Stimulated activated CD4-positive, alpha-beta T cell treated with anti-CD3 and anti-CD28 coated beads, Interleukin-1b, Interleukin-23, amount 100 ng/mL, for 4 hours (primary cell): ENCODE measurements at places on chromosomes 16 and 17.
A peak's percentile ranks its signal among the peaks of the same experiment; 100 is the strongest.

DNA sequence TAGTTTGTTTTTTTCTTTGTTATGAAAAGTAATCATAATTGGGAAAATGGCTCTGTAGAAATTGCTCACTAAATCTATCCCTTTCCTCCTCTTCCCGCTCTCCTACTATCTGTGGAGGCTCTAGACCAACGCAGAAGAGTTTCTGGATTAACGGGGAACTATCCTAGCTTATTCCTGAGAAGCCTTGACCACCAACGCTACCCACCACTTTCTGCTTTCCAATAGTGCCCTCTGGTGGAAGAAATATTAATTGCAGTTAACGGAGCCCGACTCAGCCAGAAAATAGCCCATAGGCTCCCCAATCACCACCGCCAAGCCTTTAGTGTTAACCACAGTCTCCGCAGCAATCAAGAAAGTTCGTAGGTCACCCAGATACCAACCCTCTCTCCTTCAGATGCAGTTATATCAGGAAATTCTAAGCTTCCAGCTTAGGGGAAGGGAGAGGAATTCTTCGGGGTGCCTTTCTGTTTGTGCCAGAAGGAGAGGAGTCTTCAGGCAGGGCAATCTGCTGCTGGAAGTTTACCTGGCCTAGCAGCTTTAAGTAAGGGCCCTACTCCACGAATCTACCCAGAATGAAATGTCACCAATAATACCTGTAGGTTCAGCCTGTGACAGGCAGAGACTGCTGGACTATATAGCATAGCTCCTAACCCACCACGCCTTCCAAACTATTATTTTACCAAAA, 23.0 kb upstream of the NSRP1 start:
- DNase-seq, result peak; percentile 43

DNA sequence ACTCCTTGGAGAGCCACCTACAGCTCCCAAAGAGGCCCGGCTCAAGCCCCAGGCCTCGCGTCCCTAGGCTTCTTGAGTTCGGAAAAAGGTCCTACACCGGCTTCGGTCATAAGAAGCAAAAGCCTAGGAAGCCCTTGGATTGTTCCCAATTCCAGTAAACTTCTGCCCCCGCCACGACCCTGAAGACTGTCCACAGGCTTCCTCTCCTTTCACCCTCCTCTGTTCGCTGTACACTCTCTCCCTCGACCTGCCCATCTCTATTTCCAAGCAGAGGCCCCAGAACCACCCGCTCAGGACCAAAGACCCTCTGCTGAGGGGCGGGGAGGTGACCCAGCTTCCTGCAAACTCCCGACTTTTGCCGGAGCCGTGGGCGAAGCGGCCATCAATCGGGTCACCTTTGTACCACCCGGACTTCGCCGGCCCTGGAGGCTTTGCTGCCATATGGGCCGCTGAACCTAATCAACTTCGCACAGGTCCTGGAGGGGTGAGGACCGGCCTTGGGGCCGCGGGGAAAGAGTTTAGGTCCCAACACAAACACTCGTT, 2.7 kb downstream of the HOXB2 start:
- DNase-seq, result no peak

GRCh38 chr16:56776562-56776961, 46.6 kb downstream of the NUP93 start:
- DNase-seq, result no peak

DNA sequence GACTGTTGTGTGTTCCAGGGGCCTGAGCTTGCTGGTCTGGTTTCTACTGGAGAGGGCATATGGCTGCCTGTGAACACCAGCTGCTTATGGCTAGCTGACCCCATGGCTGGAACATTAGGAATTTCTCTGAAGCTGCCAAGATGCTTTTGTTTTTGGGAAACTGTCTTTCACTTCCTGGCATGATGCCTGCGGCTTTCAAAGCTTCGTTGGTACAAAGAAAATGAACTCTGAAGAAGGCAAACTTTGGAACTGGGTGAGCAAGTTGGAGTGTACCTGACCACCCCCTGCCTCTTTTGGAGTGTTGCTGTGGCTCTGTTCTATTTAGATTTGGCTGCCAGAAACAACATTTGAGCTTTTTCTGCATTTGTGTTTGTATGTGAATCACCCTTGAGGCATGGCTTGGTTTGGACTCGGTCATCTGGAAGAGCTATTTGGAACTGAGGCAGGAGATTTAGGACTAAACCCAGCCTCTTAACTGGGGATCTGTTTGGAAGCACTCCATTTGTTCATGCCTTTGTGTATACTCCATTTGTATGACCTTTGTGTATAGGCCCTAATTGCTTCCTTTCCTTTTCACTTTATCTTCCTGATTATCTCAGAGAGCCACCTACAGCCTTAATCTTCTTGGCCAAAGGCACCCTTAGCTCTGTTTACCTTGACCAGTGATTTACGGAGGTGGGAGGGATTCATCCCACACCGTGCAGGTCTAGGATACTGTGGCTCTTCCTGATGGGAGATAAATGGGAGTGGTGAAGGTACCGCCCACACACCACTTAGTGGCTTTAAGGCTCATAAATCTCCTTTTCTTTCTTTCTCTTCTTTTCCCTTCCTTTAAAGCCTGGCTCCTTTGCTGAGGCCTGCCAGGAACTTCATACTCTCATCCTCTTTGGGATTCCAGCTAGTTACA, 7.3 kb upstream of the CPHXL start:
- DNase-seq, result no peak

- DNase-seq, result no peak
These were observed 10.5 kb downstream of the PRKCA start for GRCh38 chr17:66312912-66313311.

DNA sequence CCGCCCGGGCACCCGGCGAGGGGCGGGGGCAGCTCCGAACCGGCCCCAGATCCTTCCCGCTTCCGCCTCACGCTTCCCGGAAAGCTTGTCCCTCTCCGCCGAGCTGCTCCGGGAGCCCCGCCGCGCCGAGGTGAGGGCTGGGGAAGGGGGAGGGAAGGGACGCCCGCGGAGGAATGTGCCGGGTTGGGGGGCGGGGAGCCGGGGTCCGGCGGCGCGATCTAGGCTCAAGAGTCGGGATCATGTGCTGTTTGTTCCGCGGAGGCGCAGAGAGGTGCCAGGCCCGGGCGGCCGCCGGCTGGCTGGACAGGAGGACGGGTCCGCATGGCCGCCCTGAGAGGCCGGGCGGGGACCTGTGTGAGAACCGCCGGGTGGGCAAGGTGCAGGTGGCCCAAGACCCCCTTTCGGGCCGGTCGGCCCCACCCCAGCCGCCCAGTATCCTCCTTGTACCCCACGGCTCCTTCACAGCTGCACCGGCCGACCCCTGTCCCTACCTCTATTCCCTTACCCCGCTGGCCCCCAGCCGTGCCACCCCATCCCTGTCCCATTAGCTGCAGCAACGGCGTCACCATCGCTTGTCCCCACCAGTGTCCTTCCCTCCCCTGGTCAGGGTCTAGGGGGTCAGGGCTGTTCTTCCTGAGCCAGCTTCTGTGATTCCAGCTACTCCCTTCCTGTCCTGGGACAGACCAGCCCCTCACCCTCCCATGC, 429 bp downstream of the KIF1C start:
- no peak for DNase-seq
